ENCODE measurements at places on chromosomes 11 and 22.

DNA sequence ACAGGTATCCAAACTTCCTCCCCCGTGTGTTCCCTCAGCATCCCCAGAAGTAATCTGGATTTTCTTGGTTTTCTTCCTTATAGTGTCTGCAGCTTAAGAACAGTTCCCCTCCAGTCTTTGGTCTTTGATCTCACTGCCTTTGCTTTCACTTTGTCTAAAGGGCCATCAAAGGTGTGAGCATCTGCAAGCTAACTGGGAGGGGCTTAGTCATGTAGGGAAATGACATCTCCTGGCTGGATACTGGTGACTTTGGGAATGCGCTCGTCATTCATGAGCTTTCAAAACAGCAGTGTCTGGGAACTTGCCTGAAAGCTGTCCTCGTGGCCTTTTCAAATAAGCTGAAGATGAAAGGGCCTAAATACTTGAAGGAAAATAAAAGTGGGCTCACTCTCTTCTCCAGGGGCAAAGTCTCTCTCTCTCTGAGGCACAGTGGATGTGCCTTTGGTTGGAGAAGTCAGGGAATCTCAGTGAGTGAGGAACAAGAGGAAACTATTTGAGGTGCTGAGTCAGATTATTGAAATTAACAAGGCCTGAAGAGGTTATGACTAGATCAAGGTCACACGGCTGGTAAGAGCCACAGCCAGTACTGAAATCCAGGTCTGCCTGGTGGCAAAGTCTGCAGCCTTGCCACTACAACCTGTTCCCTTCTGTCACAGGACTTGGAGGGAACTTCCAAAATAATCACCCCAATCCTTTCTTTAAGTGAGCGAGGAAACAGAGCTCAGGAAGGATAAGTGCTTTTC lies 45.6 kb upstream of the TENM4 start:
- DNase-seq: no peak

GRCh38 chr11:125517116-125517770 lies 21.2 kb upstream of the FEZ1 start:
- DNase-seq: no peak

DNA sequence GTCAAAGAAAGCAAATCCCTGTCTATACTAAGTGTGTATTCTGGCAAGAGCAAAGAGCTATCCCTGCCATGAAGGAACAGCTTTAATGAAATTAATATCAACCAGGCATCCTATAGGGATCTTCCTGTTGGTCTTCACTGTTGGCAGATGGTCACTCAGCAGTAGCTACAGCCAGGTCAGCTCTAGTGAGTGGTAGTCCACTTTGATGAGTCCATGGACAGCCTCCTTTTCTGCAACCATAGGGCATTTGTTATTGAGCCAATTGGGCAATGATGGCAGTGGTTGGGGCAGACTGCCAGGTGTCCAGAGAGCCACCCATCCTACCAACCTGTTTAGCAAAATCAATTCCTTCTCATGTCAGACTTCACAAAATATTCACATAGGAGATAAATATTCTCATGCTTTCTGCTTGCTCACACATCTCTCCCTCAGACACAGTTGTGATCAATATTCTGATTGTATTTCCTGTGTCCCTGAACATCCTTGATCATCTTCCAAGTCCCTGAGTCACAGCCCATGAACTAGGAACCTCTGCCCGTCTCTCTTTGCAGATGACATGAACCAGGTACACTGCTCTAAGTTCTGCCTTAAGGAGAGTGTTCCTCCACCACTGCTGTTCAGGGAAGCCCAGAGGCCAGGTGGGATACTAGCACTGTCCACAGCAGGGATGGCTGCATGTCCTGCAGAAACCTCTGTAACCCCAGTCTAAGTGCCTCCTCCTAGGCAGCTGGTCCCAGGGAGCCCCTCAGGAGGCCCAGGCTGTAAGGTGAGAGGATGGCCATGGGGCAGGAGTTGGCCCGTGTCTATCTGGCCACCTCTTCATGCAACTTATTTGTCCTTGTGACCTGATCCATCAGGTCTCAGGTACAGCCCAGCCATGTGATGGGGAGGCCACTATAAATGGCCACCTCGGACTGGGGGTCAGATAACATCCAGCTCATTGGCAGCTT lies 74.2 kb upstream of the IGLL5 start:
- no peak for DNase-seq

DNA sequence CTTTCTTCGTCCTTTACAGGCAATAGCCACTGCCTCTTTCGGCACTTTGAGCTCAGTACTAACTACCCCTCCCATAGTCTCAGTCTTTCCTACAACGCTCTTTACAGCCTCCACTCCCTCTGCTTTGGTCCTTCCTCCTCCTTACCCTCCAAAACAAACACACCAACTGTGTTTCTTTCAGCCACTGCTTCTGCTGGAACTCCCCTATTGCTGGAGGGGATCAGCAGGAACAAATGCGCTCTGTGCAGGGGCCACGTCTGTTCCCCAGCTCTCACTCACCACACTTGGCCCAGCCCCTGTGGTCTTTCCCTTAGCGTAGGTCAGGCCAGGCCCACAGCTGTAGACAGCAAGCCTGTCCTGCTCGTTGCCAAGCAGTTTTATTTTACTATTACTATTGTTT lies 42.3 kb downstream of the PC start:
- DNase-seq: no peak

- DNase-seq: no peak
These were observed 38.0 kb downstream of the PHF21B start for GRCh38 chr22:44971651-44972362.

- DNase-seq: no peak
These were observed 15.3 kb downstream of the MICAL2 start for GRCh38 chr11:12125609-12126149.

GRCh38 chr11:40425168-40425567 lies 1034.3 kb downstream of the LRRC4C start:
- no peak for DNase-seq

DNA sequence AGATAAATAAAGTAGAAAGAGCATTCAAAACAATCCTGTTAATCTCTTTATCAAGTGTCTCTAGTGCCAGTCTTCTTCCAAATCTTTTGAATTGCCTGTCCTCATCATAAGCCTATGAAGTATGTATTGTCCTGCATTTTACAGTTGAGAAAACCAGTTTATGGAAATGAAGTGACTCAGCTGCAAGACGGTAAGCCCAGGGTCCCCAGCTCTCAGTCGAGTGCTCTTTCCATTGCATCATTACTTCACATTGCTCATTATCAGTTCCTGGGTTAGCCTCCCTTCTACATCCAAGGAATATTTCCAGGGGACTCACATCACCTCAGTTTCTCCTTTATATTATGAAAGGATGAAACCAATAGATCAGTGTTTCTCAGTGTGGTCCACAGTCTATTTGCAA lies 9.1 kb upstream of the P4HA3 start:
- no peak for DNase-seq

All from tibial nerve (tissue), 4 donors.